ENCODE measurements at places on chromosomes 16 and 17. TPM values are rescaled to one million over a fixed set of nuclear protein-coding genes. Genes with fewer than 3 reads are reported as not detected.

KRT12 gene
- total RNA-seq: not detected

- DNase-seq: no peak
Observed at GRCh38 chr16:55473587-55473986, 5.4 kb upstream of the MMP2 start.

- no peak for DNase-seq
Observed at GRCh38 chr17:78038748-78039288, 80.3 kb downstream of the TNRC6C start.

DNA sequence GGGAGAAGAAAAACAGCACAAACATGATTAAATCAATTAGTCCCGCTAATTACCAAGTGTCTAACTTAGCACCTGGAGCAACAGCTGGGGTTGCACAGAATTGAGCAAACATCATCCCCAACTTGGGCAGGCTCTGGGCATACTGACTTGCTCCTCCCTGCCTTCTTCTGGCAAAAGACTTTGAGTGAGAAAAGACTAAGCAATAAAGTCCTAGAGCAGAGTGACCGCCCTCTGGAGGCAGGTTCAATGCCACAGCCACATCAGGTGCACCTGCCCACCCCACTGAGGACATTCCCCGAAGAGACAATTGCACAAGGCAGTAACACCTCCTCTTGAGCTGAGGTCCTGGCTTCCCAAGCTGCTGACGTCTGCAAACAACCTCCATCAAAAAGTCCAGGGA lies 358.3 kb downstream of the SOX9 start:
- no peak for DNase-seq

- no peak for DNase-seq
Observed at GRCh38 chr16:79287424-79287917, 313.1 kb downstream of the MAF start.

RRAD gene
- 0.99 TPM for total RNA-seq

SPN gene
- 83.4 TPM for total RNA-seq

GRCh38 chr17:63282455-63282854 lies 163.7 kb downstream of the CYB561 start:
- DNase-seq: no peak

DNA sequence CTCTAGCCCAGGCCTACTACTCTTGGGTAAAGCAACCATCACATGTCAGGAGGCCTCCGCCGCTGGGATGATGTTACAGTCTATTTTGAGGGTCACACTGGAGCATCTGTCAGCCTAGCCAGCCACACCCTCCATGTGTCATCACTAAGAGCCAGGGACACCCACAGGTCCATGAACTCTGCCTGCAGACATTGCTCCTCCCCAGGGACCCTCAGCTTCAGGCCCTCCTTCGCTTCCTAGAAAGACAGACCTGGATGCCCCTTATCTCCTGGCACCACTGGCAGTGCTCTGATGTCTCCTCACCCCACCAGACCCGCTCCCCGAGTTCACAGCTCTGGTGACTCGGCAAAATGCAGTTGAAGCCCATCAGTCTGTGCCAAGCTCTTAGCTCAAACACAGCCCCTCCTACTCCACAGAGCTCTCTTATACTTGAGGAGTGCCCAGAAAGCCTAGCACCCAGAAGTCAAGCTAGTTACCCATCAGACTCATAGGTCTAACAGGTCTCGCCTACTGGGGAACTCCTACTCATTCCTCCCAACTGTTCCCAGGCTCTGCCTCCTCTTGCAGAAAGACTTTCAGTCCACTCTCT lies 5.9 kb downstream of the RANBP10 start:
- no peak for DNase-seq

GRCh38 chr17:45990886-45991285 lies 8.2 kb upstream of the STH start:
- no peak for DNase-seq

DNA sequence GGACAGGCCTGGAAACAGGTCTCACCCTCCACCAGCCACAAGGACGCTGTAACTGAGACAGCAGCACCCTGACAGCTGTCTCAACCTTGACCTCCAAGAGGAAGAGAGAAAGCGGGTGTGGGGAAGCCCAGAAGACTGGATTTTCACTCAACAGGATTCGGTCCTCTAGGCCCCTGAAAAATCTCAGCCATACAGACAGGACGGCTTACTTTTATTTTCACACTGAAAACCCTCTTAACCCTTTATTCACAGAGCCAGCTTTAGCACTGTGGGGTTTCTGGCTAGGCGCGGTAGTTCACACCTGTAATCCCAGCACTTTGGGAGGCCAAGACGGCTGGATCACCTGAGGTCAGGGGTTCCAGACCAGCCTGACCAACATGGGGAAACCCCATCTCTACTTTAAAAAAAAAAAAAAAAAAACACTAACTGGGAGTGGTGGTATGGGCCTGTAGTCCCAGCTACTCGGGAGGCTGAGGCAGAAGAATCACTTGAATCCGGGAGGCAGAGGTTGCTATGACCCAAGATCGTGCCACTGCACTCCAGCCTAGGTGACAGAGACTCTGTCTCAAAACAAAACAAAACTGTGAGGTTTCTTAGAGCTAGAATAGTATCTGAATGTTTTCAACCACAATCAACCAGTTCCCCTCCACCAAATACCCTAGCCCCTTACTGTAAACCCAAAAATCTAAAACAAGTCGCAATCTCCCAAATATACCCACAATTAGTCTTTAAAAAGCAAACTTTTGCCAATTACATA lies 5.3 kb downstream of the ANKRD11 start:
- DNase-seq: no peak

TPPP3 gene
- not detected for total RNA-seq

- DNase-seq: no peak
Observed at GRCh38 chr17:73390221-73390620, 78.4 kb upstream of the CDC42EP4 start.

DNA sequence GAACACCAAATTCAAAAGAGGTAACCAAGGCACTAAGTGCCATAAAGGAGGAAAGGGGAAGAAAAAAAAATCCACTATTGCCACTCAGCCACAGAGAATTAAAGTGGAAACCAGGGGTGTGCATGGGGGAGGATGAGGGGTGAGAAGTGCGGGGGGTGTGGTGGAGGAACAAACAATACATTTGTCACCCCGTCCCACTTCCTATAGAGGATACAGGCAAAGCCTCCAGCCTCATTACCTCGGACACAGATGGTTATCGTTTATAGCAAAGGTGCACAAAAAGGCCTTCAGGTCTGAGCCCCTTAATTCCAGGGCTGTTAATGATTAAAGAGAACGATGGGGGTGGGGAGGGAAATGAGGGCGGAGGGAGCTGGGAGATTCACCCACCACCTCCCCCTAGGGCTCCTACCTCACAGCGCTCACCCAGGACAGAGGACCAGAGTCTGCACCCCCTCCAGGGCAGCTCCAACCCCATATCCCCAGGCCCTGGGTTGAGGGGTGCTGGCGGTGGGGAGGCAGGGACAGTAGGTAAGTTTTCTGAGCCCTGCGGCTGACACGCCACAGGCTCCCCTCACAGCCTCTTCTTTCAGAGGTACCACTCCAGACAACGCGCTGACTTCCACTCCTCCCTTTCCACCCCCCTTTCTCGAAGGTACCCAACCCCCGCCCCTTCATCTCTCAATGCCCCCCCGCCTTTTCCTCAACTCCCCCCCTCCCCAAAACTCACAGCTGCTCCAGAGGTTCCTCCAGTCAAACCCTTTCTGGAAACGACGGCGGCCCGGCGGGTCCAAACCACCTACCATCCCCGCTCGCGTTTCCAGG lies 470 bp downstream of the DCUN1D3 start:
- no peak for DNase-seq

Measured in activated naive CD4-positive, alpha-beta T cell treated with anti-CD3 and anti-CD28 coated beads, Interleukin-2, amount 50 U/mL, for 72 hours (primary cell).